Motor neuron (in vitro differentiated cells): ENCODE measurements at places on chromosomes 3 and 15.

GRCh38 chr3:46291046-46291445, 48.8 kb downstream of the CCR3 start:
- peak; percentile 81 for ATAC-seq

DNA sequence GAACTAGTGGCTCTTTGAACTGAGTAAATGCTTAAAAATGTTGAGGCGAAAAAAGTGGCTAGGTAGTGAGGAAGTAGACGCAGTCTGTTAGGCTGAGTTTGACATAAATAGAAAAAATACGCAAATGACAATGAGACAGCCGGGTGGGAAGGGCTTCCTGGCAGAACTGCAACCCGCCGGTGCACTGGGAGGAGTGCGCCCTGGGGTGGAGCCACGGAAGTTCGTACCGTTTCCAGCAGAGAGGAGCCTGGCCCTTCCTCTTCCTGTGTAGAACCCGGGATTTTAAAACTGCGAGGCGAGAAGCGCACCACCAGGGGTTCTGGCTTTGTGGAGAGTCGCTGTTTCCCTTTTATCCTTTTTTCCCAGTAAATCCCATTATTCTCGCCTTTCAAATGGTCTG, 602.6 kb downstream of the PYDC2 start:
- no peak for ATAC-seq

- no peak for ATAC-seq
Observed at GRCh38 chr3:45528429-45528828, 66.1 kb upstream of the LIMD1 start.

DNA sequence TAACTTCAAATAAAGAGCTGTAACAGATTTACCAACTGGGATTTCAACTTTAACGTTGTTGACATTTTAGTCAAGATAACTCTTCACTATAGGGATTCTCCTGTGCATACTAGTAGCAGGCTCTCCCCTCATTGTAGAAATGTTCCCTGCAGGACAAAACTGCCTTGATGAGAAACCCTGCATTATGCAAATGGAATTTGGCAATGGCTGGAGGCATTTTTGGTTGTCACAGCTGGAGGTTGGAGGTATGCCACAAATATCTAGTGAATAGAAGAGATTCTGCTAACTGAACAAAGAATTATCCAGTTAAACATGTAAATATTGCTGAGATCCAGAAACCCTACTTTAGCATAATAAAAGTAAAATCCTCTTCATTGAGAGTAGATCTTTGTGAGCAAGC, 928.8 kb upstream of the ALCAM start:
- peak; percentile 61 for ATAC-seq

- peak; percentile 75 for ATAC-seq
Observed at GRCh38 chr3:5017925-5018531, 38.8 kb downstream of the BHLHE40 start.

DNA sequence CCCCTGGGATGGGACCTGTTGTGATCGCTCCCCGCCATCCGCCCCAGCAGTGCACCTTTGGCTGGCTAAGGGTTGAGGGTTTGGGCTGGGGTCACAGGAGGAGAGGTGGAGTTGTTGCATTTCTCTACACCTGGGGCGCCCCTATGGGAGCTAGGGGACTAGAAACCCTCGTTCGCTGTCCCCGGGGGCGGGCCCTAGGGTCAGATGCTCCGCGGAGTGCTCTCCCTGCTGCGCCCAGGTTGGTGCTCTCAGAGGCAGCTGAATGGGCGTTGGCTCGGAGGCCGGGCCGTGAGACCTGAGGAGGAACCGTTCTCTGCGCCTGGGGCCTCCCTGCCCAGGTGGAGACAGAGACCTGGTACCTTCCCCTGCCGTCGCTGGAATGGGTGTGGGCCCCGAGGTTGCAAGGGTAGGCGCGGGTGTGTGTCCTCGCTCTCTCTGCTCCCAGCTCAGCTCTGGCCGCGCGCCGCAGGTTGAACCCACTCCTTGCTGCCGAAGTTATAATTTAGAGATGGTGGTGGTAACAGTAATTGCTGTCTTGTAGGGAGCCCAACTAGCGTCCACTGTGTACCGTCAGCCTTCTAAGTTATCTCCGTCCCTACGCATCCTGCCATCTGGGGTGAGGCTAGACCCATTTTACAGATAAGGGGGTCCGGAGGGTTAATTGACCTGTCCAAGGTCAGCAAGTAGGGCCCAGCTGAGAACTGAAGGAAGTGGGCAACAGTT, 965 bp downstream of the FLNB start:
- no peak for ATAC-seq

DNA sequence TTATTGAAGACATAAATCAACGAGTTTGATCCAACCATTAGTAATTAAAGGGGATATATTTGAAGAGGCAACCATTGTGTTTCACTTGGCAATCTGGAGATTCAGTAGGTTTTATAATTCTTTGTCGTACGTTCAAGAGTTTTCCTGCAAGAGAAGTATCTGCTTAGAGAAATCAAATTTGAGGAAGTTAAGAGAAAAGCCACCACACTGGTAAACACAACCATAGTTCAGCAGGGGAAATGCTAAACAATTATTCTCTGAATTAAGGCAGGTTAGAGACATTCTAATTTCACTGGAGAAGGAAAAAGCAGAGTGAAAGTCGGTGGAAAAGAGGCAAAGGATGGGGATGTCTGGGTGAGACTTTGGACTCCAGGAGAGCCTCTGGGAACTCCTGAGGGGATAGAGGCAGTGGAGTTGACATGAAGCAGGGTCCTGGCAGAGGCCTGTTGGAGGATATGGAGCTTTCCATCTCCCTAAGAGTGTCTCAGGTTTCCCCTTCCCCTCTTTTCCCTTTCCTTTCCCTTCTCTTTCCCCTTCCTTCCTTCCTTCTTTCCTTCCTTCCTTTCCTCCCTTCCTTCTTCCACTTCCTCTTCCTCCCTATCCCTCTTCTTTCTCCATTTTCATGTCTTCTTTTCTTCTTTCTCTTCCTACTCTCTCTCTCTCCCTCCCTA, 26.5 kb downstream of the SPINK8 start:
- ATAC-seq, result no peak

DNA sequence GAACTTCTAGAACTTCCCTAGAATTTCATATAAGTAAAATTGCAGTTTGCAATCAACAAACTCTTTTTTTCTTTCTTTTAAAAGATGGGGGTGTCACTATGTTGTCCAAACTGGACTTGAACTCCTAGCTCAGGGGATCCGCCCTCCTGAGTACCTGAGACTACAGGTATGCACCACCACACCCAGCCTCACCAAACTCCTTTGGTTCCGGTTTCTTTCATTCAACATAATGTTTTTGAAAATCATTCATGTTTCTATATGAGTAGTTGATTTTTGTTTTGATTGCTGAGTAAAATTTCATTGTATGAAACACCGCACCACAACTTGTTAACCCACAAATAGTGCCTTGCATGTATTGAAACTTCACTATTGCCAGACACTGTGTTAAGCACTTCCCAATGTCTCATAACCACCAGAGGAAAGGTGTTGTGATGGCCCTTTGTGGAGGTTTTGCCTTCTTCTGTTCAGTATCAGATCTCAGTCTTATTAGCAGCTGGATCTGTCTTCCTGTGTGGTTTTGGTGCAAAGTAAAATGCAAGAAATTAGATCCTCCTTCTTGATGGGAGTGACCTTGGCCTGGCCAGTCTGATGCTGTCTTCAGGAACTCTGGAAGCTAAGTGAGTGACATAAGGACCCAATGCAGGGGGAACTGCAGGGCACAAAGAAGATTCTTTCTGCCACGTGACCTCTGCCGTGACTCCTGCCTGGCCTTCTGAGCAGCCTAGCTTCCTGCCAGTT, 78.8 kb upstream of the UBE2E1 start:
- no peak for ATAC-seq

- no peak for ATAC-seq
Observed at GRCh38 chr15:100948430-100948762, 29.2 kb downstream of the LRRK1 start.

GRCh38 chr3:37667335-37667734, 194.3 kb upstream of the CTDSPL start:
- peak; percentile 75 for ATAC-seq

DNA sequence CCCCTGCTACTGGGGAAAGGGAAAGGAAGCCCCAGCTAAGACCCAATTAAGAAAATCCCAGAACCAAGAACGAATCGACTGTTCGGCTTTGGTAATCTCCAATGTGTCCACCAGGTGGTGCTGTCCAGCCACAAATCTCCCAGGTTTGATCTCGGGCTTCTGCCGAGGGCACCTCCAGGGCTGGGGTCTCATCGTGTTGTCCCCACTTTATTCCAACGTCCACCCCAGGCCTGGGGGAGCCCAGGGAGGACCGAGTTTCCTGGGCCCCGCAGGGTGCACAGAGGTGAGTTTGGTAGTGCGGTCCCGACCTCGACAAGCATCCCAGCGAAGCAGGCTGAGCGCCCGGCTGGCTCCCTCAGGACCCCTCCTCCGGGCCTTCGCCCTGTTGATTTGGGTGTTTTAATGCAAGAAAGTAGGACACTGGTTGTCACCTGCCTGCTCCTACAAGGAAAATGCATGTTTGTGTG, 185.1 kb downstream of the GOLGA6L6 start:
- ATAC-seq, result peak; percentile 76

GRCh38 chr15:73965758-73966113, 26.4 kb downstream of the STOML1 start:
- ATAC-seq, result peak; percentile 64

- no peak for ATAC-seq
Observed at GRCh38 chr15:89067751-89068150, 20.5 kb upstream of the ABHD2 start.

GRCh38 chr3:194621947-194622346, 11.3 kb downstream of the TMEM44 start:
- no peak for ATAC-seq

DNA sequence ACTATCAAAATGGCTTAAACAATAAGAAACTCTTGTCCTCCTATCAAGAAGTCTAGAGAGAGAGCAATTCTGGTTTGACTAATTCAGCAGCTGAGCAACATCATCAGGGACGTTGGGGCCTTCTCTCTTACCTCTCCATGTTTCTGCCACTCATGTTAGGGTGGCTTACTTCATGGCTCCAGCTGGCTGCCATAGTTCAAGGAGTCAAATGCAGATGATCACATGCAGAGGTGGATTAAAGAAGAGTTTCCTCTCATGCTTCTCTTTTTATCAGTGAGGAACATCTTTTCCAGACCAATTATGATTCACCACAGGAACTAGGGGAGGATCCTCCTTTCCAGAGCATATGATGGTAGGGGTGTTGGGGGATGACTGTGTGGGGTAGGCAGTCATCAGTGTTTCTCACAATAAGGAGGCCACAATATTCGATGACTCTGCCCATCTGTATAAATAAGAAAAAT, 45.5 kb downstream of the NEK11 start:
- ATAC-seq, result no peak

- no peak for ATAC-seq
Observed at GRCh38 chr3:187902041-187902471, 156.8 kb upstream of the BCL6 start.

GRCh38 chr15:70088887-70089691, 8.6 kb downstream of the TLE3 start:
- ATAC-seq, result peak; percentile 50

DNA sequence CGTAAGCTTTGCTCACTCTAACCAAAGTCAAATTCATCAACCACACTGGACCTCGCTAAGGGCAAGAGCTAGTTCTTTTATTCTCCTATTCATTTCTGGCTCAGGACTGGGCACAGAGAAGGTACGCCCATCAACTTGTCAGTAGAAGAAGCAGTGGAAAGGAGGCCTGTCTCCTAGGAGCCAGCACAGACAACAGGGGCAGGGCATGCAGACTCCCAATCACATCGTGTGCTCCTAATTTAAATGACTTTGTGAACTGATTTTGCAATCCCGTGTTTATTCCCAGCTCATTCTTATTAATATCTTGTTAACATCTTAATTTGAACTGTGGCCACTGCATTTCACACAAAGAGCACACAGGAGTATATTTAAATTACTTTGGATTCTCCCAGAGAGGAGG, 161.1 kb upstream of the BCL6 start:
- ATAC-seq, result no peak

DNA sequence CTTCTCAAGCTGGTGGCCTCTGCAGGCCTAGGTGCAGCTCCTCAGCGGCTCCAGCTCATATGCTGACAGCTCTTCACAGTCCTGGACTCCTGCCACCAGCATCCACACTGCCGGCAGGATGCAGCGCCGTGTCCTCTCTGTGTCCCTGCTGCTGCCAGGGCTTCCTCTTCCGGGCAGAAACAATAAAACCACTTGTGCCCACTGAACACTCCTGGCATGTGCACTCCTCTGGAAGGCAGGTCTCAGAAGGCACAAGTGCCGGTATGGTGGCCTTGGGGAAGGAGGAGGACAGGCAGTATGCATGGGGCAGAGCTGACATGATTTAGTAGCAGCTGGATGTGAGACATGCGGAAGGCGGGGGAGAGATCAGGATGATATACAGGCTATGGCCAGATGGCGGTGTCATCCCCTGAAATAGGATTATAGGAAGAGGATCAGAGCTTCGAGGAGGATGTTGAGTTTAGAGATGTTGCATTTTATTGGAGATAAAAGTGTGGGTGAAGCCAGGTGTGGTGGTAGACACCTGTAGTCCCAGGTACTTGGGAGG, 7.5 kb upstream of the MAN2A2 start:
- peak; percentile 83 for ATAC-seq

DNA sequence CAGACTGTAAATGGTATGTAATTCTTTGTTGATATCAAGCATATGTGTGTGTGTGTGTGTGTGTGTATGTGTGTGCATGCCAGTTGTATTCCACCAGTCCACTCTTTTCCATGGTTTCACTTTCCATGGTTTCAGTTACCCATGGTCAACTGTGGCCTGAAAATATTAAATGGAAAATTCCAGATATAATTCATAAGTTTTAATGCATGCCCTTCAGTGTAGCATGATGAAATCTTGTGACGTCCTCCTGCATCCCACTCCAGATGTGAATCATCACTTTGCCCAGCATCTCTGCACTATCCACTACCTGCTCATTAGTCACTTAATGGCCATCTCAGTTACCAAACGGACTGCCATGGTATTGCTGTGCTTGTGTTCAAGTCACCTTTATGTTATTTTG, 215.9 kb downstream of the GBE1 start:
- ATAC-seq, result no peak

GRCh38 chr3:194686816-194687637, 1.3 kb downstream of the FAM43A start:
- peak; percentile 16 for ATAC-seq

- peak; percentile 2 for ATAC-seq
Observed at GRCh38 chr3:58234516-58234931, 3.1 kb upstream of the ABHD6 start.

DNA sequence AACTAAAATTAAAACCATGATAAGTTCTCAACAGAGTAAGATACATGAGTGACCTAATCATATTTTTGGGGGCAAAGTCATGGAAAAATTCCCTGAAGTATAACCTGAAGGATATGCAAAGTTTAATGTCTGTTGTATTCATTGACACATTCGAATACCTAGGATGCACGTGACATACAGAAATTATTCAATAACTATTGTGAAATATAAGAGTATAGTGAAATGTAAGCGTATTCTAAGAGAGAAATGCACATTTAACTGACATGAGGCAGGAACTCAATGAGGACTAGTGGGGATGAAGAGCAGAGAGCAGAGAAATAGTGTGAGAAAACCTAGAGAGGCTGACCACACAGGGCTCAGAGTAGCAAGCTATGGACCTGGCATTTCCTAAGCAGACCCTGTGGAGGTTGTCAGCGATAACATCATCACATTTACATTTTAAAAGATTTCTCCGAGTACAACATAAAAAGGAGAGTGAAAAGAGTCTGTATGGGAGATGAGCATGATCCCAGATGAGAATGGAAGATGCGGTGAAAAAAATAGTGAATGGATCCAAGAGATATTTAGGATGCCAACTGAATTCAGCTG, 588.8 kb downstream of the MAGI1 start:
- ATAC-seq, result peak; percentile 33

GRCh38 chr3:177810162-177810623, 612.9 kb upstream of the TBL1XR1 start:
- ATAC-seq, result no peak
